ENCODE measurements at places on chromosomes 1 and 21. TPM values are rescaled to one million over a fixed set of nuclear protein-coding genes. Genes with fewer than 3 reads are reported as not detected.

APH1A gene
- total RNA-seq = 67.8 TPM

- no peak for DNase-seq
Observed at GRCh38 chr1:197394831-197395608, 127.0 kb downstream of the CRB1 start.

KIRREL1 gene
- 11.1 TPM for total RNA-seq

ITLN2 gene
- total RNA-seq = not detected

DNA sequence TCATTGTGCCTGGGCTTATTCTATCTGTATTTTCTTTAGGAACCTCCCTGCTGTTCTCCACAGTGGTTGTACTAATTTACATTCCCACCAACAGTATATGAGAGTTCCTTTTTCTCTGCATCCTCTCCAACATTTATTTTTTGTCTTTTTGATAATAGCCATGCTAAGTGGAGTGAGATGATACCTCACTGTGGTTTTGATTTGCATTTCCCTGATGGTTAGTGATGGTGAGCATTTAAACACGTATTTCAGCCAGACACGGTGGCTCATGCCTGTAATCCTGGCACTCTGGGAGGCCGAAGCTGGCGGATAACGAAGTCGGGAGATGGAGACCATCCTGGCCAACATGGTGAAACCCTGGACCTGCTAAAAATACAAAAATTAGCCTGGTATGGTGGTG lies 57.9 kb downstream of the SLAMF6 start:
- no peak for DNase-seq

GRCh38 chr1:211231873-211232272 lies 27.3 kb upstream of the RCOR3 start:
- DNase-seq = no peak

- DNase-seq = no peak
Observed at GRCh38 chr1:40607921-40608320, 57.6 kb downstream of the RIMS3 start.

GRCh38 chr1:76425201-76426145 lies 350.9 kb downstream of the ST6GALNAC3 start:
- no peak for DNase-seq

DNA sequence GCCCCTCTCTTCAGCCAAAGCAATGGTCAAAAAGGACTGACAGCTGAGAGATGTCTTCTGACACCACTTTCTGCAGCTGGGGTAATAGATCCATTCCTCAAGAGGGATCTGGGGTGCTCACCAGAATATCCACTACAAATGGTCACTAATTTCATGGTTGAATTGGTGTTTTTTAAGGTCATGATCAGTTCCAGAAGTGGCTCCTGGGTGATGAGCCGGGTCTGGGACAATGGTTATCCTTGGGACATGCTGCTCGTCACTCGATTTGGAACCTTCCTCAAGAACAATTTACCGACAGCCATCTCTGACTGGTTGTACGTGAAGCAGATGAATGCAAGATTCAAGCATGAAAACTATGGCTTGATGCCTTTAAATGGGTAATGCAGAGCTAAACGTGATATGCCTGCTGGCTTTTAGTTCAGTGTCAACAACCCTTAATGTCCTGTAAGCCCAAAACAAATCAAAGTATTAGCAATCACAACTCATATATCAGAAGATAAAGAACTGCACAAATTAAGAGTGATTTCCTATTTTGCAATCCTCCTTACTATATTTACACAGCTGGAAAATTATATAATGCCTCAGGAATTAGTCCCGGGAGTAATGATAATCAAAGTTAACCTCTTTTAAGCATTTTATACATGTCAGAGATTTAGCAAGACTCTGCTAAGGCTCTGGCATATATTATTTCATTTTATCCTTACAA lies 20.1 kb downstream of the FMO3 start:
- DNase-seq = no peak

OR2T11 gene
- not detected for total RNA-seq

DNA sequence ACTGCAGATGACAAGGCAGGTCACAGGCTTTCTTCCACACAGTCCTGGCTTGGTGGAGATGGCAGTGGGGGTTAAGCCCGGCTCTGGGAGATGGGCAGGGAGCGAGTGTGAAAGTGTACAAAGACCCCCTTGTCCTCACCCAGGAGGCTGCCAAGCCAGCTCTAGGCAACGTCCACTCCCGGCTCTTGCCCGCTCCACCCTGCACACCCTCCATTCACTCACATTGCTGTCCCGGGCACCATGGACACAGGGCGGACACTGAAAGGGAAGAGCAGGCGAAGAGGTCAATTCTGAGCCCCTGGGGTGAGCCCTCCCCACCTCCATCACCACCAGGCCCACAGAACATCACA lies 8.9 kb downstream of the COL16A1 start:
- no peak for DNase-seq

KMO gene
- 1.4 TPM for total RNA-seq

PLPP3 gene
- 91.2 TPM for total RNA-seq

DNA sequence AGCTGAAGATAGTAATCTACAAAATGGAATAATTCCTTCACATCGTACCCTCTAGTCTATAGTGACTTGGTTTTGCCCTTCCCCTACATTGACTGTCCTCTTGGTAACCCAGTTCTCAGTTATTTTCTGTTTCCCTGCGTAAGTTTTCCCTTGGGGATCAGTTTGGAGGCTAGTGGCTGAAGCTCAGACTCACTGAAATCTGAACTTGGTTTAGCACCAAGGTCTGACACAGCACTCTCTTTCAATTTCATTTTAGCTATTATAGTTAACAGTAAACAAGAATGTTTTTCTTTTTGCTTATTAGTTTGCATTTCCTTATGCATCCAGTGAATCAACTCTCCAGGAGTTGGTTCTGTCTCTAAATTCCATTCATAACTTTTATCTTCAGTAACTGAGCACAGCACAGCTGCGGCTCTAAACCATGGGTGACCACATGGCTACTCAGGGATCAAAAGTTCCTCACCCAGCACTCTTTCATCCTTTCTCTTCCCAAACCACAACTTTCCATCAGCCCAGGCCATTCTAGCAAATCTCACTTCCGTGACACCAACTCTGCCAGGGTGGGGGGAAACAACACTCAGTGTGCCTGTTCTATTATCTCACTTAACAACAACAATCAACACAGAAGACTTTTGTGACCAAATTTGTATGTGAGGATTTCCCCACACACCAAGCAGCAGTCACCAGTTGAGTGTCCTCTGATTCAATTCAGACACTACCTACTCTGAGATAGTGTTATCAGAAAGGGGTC lies 17.6 kb upstream of the IFI6 start:
- no peak for DNase-seq

FMN2 gene
- not detected for total RNA-seq

GRCh38 chr1:70220517-70221237 lies 503 bp upstream of the SRSF11 start:
- no peak for DNase-seq

GRCh38 chr21:15894596-15894995 lies 164.8 kb downstream of the USP25 start:
- DNase-seq = no peak

NTRK1 gene
- total RNA-seq = 0.61 TPM

DNA sequence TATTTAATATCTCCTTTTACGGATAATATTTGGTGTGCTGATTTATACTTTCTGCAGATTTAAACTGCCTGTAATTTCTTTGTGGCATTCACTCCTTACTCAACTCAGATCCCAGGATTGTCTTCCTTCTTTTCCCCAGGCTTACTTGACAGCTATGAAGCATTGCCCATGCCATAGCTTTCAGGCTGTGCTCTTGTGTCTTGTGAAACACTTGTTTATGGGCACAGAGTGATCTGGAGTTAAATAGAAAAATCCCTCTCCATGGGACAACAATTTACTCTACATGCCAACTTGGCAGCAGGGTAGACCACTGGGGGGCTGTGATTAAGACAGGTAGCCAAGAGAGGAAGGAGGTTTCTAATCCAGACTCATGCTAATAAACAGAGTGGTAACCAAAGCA lies 57.4 kb downstream of the PPP1R12B start:
- DNase-seq = no peak

- no peak for DNase-seq
Observed at GRCh38 chr1:152753586-152753985, 4.2 kb upstream of the KPRP start.

DNA sequence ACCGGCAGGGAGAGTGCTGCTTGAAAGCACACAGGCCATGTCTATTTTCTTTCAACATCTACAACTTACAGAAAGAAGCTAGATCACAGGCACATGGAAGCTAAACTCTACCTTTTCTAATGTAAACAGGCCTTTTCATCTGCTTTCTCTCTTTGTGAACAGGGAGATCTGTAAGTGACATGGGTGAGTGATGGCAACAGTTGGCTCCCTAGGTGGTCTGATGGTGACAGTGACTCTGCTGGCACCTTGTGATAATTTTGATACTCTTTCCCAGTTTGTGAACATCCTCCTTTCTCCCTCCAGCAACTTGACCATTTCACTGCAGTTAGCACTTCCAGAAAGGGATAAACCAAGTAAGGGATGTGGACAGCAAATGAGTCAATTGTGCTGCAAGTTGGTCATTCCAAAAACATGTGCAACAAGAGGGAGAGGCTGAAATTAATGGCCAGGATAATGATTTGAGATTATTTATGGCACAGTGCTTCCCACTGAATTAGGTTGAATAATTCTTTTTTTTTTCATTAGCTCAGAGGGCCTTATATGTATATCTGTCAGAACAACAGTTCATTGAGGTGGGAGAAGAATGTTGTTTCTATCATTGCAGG lies 89.5 kb downstream of the XCL2 start:
- DNase-seq = no peak

OR2T35 gene
- not detected for total RNA-seq

DNA sequence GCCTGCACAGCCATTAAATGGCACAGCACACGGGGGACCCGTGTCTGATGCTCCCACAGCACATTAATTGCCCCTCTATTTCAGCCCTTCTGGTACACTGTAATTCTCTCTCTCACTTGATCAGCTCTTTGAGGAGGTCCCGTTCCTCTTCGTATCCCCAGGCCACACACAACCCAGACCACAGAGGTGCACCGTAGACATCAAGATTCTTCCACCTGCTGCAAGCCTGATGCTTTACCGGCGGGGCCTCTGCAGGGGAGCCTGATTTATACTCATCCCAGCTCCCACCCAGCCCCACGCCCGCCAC lies 759 bp downstream of the SMYD3 start:
- DNase-seq = no peak

DNA sequence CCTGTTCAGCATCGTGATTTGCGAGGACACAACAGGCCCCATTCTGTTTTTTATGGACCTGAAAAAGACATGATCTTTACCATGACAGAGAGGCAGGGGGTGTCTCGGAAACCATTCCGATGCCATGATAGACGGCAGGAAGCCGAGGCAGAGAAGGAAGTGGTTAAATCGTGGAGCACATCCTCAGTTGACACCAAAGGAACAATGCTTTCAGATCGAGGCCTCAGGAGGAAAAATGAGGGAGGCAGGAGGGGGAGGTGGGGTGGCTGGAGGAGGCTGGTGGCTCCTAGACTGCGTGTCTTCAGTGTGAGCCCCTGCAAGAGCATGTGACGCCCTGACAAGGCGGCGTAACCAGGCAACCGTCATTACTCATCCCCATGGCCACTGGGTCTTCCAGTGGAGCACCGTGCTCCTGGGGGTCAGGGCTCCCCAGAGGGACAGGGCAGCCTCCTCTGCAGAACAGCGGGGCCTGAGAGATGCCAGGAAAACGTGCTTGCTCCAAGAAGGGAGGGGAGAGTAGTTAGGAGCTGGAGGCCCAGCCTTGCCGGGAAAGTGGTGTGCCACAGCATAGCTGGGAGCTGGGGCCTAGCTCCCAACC lies 172.8 kb upstream of the TMEM51 start:
- DNase-seq = no peak

DNA sequence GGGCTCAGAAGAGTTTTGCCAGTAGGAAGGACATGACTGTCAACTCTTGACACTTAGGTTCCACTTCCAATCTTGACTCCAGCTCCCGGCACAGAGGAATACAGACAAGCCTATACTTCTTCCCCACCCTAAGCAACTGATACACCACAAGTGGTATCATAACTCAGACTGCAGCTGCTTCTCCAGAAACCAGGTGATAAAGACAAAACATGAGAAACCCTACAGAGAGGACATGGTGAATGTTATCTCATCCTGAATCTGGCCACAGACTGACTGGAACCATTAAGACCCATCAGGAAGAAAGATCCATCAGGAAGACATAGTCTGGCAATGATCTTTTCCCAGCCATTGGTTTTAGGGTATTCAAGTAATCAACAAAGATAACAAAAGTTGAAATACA lies 13.8 kb downstream of the PAXBP1 start:
- DNase-seq = no peak

RBM11 gene
- total RNA-seq = 0.40 TPM

KIF26B gene
- 1.0 TPM for total RNA-seq

DNA sequence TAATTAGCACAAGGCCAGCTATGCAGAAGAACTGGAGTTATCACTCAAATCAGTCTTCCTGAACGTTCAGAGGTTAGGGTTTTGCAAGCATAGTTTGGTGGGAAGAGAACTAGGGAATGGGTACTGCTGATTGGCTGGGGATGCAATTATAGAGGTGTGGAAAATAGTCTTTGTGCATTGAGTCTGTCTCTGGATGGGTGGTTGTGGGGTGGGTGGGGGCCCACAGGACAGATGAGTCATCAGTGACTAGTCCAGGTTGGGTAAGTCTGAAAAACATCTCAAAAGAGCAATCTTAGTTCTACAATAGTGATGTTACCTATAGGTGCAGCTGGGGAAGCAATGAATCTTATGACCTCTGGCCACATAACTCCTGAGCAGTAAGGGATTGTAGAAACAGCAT lies 89.7 kb upstream of the HMCN1 start:
- no peak for DNase-seq

DNA sequence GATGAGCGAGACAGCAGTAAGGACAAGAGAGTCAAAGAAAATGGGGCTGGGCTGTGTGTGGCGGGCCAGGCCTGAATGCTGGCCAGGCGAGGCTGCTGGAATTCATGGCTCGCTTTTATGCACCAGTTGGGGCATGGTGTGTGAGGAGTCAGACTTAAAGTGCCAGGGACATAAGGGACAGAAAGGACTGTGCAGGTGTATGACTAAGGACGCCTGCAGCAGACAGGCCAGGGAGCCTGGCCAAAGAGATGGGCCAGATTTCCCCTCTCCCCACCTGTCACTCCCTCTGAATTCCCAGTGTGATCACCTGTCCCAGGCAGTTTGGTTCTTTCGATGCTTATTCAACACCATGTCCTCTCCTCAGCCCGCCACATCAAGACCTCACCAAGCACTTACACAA lies 16.9 kb upstream of the SMIM12 start:
- no peak for DNase-seq

DNA sequence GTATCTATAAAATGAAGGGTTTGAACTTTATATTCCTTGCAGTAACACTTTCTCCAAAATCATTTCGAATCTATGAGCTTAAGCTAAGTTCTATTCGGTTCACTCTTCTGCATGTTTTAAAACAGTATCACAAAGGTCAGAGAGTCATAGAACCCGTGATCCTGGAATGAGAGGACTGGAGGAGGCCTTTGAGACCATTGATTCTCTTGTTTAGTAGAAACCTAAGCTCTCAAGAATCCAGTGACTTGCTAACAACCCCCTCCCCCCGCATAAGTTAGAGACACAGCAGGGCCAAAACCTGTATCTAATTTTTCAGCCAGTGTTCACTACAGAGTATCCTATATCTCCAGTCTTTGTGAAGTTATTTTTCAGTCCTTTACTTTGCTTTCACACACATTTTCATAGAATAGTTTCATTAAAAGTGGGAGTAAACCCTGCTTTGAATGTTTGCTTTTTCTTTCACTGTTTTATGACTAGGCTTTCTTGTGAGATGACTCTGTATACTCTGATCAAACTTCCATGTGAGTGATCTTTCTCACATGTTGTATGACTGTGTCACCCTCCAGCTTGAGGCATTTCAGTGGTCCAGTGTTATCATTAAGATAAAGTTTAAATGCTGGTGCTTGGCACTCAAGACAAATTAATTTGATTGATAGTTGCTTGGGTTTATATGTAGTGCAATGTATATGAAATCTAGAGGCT lies 275.4 kb upstream of the SGIP1 start:
- DNase-seq = no peak
